ENCODE measurements at places on chromosomes 1 and 21.

DNA sequence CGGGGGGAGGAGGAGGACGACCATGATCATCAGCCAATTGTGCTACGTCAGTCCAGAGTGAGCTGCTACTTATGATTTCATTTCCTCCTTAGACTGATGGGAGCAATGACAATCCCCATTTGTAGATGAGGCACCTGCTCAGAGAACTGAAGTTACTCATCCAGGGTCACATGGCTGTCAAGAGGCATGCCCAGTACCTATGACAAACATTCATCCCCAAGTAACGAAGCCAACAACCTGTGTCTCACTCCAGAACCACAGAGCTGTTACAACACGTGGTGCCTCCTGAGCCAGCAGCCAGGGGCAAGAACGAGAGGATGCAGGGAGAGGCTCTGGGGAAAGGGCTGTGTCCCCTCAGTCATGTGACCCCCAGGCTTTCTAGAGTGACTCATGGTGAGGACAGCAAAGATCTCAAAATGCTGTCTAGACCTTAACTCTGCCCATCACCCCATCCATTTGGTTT is 93.6 kb downstream of the SIM2 start:
- no peak for DNase-seq

GRCh38 chr1:111217183-111217910 is 10.2 kb upstream of the CHI3L2 start:
- DNase-seq: no peak

DNA sequence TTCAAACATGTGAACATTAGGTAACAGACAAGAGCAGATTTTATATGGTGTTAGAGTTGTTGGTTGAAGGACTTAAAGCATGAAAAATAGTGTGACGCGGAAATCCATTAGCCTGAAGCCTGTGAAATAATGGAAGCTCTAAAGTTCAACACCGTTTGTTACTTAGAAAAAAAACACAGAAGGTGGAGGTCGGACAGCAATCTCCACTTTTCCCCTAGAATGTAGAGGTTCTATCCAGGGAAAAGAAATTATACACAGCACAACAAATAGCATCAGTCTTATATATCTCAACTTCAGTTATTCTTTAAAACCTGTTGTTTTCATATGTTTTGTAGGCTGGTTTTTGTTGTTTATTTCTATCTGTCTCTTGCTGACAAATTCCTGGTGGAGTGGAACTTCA is 1.9 kb downstream of the RCAN3 start:
- DNase-seq: no peak

- no peak for DNase-seq
Observed at GRCh38 chr1:14339288-14339687, 259.2 kb upstream of the KAZN start.

DNA sequence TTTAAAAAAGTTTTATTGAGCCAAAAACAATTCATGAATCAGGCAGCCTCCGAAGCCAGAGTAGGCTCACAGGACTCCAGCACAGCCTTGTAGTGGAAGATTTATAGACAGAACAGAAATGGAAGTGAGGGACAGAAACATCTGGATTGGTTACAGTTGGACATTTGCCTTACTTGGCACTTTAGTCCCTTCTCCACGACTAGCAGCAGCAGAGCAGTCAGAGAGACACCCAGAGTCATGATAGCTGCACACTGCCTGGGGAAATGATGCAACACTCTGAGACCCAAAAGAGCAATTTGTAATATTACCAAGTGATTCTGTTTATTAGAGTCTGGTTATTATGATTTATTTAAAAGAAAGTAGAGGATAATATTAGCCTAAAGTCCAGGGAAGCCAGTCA is 72.2 kb upstream of the KRTAP11-1 start:
- no peak for DNase-seq

- no peak for DNase-seq
Observed at GRCh38 chr1:55196433-55197035, 18.6 kb downstream of the USP24 start.

GRCh38 chr1:7680207-7680954 is 90.7 kb upstream of the VAMP3 start:
- DNase-seq: peak; percentile 76

- no peak for DNase-seq
Observed at GRCh38 chr1:109316506-109316905, 9.7 kb upstream of the MYBPHL start.

- peak; percentile 96 for DNase-seq
Observed at GRCh38 chr21:42120101-42120902, 49.2 kb downstream of the UMODL1 start.

DNA sequence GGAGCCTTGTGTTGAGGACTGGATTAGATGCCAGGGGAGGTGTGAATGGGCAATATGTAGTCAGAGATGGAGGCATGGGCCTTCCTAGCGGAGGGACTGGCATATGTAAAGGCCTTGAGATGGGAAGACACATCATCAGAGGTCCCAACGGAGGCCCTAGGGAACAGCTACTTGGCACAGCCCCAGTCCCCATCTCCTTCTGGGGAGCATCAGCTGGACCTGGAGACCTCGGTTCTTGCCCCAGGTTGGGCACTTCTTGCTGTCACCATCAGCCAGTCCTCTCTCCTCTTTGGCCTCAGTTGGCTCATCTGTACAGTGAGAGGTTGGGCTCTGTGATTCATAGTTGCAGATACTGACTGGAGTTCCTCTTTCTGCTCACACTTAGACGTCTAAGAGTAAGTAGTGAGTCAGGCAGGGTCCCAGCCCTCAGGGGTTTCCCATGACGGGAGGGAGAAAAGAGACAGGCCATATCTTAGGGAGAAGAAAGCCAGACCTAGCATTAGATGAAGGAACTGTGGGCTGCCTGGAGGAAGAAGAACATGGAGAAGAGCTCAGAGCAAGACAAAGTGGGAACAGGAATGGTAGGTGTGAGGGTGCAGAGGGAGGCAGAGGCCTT is 3.4 kb upstream of the MARCKSL1 start:
- DNase-seq: no peak

DNA sequence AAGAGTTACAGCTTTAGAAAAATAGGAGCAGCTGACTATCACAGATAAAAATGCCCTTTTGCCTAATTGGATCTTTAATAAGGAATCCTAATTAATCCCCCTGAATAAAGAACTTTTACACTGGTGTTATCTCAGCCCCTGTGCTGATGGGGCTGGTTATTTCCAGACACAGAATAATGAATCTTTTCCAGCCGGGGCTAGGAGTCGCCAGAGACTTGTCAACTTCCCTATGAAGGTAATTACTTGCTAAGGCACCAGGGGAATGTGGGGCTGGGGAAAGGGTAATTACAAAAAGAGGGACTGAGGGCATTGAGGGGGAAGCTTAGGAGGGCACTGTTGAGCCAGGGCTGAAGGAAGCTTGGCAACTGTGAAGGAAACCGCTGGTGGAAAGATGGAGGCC is 34.5 kb downstream of the HMGB4 start:
- DNase-seq: no peak

DNA sequence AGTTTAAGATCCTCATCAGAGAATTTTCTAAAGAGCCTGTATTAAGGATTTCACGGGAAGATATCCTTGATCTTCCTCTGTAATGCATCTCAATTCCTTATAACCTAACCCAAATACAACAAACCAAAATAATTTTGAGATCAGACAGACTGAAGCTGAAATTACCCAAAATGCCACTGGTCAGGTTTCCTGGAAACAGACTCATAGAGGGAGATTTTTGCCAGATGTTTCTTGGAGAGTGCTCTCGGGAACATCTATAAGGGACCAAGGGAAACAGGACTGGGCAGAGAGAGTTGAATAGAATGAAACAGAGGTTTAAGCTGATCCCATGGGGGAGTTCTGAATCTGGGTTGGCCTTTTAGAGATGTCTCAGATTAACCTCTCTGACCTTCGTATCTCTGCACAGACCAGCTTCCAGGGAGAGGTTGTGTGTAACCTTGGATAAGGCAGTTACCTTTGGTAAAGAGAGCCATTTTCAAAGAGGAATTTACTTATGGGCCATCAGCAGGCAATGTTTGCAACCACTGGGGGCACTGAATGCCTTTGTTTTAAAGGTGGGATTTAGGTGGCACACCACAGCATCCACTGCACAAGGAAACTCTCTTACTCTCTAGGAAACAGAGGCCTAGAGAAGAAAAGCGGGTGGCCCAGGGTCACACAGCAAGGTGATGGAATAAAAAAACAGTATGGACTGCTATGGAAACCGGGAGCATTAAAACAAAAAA is 130.8 kb upstream of the SGIP1 start:
- DNase-seq: no peak

DNA sequence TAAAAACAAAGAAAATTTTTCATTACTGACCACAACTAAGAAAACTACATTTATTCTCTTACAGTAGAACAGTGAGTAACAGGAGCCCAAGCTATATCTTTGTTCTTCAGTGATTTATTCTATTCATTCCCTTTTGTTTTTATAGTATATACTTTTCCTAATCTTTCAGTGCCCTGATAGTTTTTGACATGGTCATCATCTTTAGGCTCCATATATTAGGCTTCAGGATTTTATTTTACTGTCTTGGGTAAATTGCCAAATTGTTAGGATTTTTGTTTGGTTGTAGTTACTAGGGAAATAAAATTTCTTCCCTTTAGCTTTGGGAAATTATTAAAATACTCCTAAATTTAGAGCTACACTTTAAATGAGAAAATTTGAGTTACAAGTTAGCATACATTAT is 10.3 kb downstream of the FBXO28 start:
- no peak for DNase-seq

DNA sequence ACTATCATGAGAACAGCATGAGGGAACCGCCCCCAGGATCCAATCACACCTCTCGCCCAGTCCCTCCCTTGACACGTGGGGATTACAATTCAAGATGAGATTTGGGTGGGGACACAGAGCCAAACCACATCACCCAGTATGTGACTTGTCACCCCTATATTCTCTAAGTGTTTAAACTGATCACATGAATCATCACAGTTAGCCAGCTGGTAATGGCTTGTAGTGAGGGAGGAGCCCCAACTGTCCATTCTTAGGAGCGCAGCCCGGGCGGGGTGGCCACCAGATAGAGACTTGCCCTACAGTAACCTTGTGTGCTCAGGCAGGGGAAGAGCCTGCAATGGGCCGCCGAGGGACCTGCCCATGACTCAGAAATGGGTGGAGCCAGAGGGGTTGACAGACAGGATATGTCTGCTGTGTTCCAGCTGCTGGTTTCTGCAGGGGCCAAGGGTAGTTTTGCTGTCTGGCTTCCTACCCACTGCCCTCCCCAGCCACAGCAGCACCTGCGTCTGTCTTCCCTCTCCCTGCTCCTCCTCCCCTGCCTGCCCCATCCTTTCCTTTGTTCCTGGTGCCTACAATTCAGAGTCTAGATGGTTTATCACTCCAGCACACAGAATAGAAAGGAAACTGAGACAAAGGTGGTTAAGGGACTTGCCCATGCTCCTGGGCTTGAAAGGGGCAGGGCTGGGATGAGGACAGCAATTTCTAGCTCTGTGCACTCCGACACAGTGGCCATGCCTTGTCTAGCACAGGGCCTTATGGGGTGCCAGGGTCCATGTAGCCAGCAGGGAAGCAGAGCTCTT is 9.2 kb downstream of the ABCG1 start:
- peak; percentile 56 for DNase-seq

GRCh38 chr1:36366091-36366661 is 19.5 kb downstream of the STK40 start:
- DNase-seq: no peak

DNA sequence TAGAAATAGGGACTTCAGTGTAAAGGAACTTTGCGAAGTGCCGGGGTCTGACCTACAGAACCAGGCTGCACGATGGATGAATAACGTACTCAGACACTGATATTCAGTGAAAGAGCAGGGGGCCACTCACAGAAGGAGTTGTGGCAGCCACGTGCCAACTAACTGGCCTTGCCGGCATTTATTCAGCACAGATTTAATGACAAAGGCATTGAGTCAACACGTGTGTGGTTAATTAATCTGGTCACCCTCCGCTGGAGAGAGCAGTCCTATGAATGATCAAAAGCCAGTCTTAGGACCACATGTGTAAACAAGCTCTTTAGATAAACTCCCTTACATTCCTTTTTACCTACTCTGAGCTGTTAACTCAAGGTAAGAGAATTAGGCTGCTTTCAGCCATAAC is 6.2 kb upstream of the B3GALT2 start:
- DNase-seq: no peak

DNA sequence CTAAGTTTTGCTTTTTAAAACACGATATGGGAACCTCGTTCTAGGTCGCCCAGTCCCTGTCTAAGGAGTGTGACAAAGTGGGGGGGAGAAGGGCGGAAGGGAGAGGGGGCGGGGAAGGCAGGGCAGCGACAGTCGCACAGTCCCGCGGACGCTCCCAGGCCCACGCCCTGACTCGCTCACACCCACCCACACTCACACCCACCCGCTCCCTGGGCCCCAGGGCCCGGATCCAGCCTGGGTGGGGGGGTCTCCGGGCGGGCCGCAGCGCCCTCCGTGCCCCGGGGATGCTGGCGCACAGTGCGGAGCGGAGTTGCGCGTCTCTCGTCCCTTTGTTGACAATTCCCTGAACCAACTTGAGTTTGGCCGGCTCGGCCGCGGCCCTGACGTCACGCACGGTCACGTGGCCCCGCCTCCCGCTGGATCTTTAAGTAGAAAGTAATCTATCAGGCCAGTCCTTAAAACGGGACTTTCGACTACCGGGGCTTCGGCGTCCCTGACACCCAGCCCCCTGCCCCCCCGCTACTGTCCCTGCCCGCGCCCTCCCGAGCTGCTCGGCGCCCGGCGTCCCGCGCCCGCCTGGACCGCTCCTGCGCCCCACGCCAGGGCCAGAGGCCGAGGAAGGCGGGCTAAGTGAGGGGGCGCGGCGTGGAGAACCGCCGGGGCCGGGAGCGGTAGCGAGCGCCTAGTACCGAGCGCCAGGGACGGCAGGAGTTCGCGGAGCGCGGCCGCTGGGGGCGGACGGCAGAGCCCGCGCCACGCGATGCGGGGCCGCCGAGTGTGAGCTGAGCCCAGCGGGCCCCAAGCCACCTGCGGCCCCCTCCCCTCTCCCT is at the start of gene FOXD3:
Gene FOXD3, plus strand, starts transcription at position 454 of the 830 bp plus-strand sequence. CDS start 492 bp downstream, outside the sequence.
- peak; percentile 86 for DNase-seq

GRCh38 chr1:28926629-28927265 is 12.4 kb downstream of the EPB41 start:
- peak; percentile 65 for DNase-seq

DNA sequence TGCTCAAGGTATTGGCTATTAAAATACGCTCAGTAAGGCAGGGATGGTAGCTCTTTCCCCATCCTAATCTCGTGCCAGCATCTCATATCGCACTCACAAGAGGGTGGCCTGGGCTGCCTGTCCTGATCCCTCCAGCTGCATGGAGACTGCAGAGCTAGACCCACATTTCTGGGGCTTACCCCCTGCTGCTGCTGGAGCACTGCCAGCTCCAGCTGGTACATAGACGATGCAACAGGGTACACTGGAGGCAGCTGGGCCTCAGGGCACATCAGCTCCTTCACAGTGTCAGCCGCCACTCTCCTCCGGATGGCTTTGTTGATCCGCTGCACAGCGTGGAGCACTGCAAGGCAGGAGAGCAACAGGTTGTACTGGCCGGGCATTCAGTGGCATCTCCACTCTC is 16.0 kb downstream of the IQGAP3 start:
- DNase-seq: peak; percentile 99

DNA sequence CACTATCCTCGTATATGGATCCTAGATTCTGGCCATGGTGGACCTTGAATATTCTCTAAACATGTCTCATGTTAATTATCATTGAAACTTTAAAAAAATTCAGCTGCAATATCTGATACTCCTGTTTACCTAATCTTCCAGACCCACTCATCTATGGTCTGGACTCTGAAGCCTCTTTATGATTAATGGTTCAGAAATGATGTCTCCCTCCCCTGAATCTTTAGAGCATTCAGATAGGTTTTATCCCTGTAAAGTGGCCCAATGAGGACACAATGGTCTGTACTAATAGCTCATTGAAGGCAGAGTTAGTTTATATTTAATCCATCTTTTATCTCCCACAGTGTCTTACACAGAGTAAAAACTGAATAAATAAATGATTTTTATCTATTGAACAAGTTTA is 53.0 kb upstream of the DUSP10 start:
- no peak for DNase-seq

- no peak for DNase-seq
Observed at GRCh38 chr1:14848625-14849024, 250.1 kb downstream of the KAZN start.

Measured in NCI-H345 (cell line).